ENCODE measurements at places on chromosomes 5 and 9. TPM values are rescaled to one million over a fixed set of nuclear protein-coding genes. Genes with fewer than 3 reads are reported as not detected.

Gene TMEM252
- not detected for total RNA-seq

Gene ADAMTSL2
- not detected for total RNA-seq

Gene RALGDS
- 32.0 TPM for total RNA-seq

Gene DNAJC21
- 38.3 TPM for total RNA-seq

Gene C1QTNF3
- total RNA-seq = 0.80 TPM

Gene DAB2IP
- 35.2 TPM for total RNA-seq

Gene GFPT2
- 0.43 TPM for total RNA-seq

Gene OR1J2
- not detected for total RNA-seq

Gene NR2F1-AS1
- total RNA-seq = 21.5 TPM

Gene GHR
- 1.7 TPM for total RNA-seq

Gene COL23A1
- not detected for total RNA-seq

Gene NSUN2
- total RNA-seq = 72.3 TPM

Gene PCSK5
- total RNA-seq = 8.4 TPM

Gene HAVCR2
- 0.07 TPM for total RNA-seq

Gene STXBP1
- total RNA-seq = 29.8 TPM

Gene MYMK
- total RNA-seq = not detected

Gene NXNL2
- not detected for total RNA-seq

Gene DOK3
- 2.8 TPM for total RNA-seq

Gene BTNL9
- not detected for total RNA-seq

Gene SPRY4
- total RNA-seq = 30.9 TPM

Gene TUSC1
- total RNA-seq = 10.1 TPM

Gene GTF2H2
- 56.3 TPM for total RNA-seq

Gene AP3S1
- 132 TPM for total RNA-seq

Gene PCDHGB5
- 13.4 TPM for total RNA-seq

Gene ZNF169
- 8.0 TPM for total RNA-seq

Gene PLCXD3
- under 0.01 TPM for total RNA-seq

Gene AQP3
- 0.36 TPM for total RNA-seq

Gene APBA1
- total RNA-seq = 12.1 TPM

Gene BAAT
- total RNA-seq = 0.07 TPM

Gene CD274
- total RNA-seq = 27.0 TPM

Gene RAPGEF6
- 37.4 TPM for total RNA-seq

Gene IL3
- total RNA-seq = not detected

Gene PRUNE2
- total RNA-seq = 29.1 TPM

Gene TMC1
- 2.2 TPM for total RNA-seq

Gene GRM6
- not detected for total RNA-seq

Gene TAF7
- total RNA-seq = 62.1 TPM

Gene IL7R
- total RNA-seq = 2.1 TPM

Gene SLC22A4
- total RNA-seq = 3.9 TPM

Gene CAMK2A
- not detected for total RNA-seq

Gene TAF11L10
- not detected for total RNA-seq

Gene PCDHB6
- total RNA-seq = 0.07 TPM

Gene RELL2
- total RNA-seq = 3.1 TPM

Gene AIF1L
- 49.5 TPM for total RNA-seq

Gene WDR38
- not detected for total RNA-seq

Gene CTNND2
- total RNA-seq = not detected

Gene GBGT1
- 14.1 TPM for total RNA-seq

Gene ADAMTS16
- total RNA-seq = not detected

Gene PHF24
- total RNA-seq = not detected

Gene OR1L8
- total RNA-seq = under 0.01 TPM

Gene LIX1
- total RNA-seq = not detected

Data from thoracic aorta endothelial cell (primary cell).